Activated CD4-positive, alpha-beta memory T cell treated with anti-CD3 and anti-CD28 coated beads, Interleukin-2, amount 10 ng/mL, durations not matched to agents 7 days and 5 days (primary cell): ENCODE measurements at places on chromosomes 2 and 18. TPM values are rescaled to one million over a fixed set of nuclear protein-coding genes. Genes with fewer than 3 reads are reported as not detected.

DNA sequence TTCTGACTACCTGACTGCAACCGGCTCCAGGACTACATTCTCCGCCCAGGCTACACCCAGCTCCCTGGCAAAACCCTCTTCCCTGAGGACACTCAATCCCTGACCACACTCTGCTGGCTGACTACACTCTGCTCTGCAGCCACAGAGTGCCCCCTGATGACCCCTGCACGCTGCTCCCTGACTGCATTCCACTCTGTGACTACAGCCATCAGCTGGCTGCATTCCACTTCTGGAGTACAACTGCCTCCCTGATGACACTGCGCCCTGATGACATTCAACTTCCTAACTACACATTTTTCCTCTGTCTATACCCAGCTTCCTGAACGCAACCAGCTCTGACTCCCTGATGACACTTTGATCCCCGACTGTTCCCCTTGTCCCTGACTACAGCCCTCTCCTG is 71.3 kb upstream of the NRXN1 start:
- no peak for DNase-seq

TCF23 gene
- total RNA-seq: not detected

- DNase-seq: peak; percentile 46
These were observed 35.8 kb downstream of the CIB4 start for GRCh38 chr2:26605195-26605998.

- no peak for DNase-seq
These were observed 141.2 kb downstream of the TRIB2 start for GRCh38 chr2:12857891-12858290.

GRCh38 chr18:67728364-67728763 is 211.8 kb upstream of the DSEL start:
- no peak for DNase-seq

GRCh38 chr2:177783835-177784744 is 288.5 kb downstream of the PDE11A start:
- peak; percentile 23 for DNase-seq

CPO gene
- not detected for total RNA-seq

DNA sequence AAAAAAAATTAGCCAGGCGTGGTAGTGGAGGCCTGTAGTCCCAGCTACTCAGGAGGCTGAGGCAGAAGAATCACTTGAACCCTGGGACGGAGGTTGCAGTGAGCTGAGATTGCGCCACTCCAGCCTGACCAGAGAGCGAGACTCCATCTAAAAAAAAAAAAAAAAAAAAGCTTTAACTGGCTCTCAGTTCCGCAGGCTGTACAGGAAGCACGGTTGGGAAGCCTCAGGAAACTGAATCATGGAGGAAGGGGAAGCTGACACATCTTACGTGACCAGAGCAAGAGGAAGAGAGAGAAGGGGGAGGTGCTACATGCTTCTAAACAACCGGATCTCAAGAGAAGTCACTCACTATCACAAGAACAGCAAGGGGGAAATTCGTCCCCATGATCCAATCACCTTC is 505.6 kb upstream of the SLC8A1 start:
- DNase-seq: no peak

DNA sequence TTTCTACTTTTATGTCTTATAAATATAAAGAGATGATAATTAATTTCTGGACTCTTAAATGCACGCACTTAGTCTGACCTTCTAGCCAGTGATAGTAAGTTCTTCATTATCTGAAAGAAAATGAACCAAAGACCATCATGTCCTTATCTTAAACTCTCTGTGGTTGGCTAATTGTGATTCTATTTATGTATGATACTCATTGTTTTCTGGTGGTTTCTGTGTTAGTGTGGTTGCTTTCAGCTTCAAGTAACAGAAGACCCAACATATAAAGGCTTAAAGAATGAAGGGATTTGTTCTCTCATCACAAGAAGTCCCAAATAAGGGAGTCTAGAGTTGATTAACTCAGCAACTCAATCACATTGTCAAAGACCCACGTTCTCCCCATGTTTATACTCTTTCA is 225.2 kb upstream of the TANK start:
- DNase-seq: no peak

WDSUB1 gene
- 5.6 TPM for total RNA-seq

LIPT1 gene
- total RNA-seq: 6.7 TPM

CAPN14 gene
- total RNA-seq: 0.35 TPM
